PC-3 (cell line): ENCODE measurements at places on chromosomes 1 and 21. TPM values are rescaled to one million over a fixed set of nuclear protein-coding genes. Genes with fewer than 3 reads are reported as not detected.

DNA sequence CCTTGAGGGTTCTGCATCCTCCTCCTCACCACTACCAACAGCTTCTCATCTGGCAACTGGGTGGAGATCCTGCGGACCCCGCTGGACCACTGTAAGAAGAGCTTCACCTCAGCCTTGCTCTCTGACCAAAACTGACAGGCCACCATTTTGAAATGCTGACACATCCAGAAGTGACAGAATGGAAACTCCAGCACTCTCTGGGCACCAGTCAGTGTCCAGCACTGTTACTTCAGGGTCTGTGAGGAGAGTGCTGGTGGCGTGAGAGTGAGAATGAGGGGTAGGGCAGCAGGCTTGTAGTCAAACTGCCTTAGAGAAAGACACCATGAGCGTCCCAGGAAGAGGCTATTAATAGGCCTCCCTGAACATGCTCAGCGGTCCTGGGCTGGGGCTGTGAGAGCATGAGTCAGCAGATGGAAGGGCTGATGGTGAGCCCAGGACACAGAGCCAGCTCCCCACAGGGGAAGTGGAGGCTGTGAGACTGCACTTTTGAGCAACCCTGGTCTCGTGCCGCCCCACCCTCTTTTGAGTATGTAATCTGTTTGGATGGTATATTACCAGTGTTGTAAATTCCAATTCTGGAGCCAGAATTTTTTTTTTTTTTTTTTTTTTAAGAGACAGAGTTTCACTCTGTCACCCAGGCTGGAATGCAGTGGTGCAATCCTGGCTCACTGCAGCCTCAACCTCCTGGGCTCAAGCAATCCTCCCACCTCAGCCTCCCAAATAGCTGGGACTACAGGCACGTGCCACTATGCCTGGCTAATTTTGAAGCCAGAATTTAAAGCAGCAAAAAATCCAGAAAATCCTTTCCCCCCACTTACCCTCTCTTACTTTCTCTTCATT, 34.4 kb upstream of the SLC30A1 start:
- DNase-seq: peak; percentile 39

- peak; percentile 35 for DNase-seq
These were observed 12.1 kb downstream of the EPHA10 start for GRCh38 chr1:37752583-37753471.

GRCh38 chr1:6515771-6516170, 24.3 kb upstream of the PLEKHG5 start:
- no peak for DNase-seq

DNA sequence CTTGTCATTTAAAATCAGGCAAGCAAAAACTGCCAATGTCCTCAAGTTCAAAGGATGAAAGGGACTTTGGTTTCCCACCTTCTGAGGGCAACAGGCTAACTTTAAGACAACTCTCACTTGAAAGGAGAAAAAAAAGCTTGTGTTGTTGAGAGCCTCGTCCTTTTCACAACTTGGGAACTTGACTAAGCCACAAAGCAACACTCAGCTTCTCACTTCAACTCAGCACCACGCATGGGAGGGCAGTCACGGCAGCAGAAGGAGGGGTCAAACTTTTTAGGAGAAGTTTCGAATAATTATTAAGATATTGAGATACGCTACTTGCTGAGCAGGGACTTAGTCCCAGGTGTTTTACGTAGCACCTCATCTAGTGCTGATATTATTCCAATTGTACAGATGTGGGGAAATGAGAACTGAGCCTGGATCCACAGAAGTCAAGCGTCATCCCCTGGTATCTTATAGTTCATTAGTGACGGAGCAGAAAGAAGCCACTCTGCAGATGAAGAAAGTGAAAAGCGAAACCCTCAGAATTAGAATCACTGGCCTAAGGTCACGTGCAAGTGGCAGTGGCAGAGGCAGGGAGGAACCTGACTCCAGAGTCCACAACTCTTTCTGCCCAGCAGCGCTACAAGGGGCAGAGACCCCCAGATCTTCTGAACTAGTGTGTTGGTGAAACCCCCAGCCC, 83.6 kb downstream of the JAK1 start:
- DNase-seq: no peak

DNA sequence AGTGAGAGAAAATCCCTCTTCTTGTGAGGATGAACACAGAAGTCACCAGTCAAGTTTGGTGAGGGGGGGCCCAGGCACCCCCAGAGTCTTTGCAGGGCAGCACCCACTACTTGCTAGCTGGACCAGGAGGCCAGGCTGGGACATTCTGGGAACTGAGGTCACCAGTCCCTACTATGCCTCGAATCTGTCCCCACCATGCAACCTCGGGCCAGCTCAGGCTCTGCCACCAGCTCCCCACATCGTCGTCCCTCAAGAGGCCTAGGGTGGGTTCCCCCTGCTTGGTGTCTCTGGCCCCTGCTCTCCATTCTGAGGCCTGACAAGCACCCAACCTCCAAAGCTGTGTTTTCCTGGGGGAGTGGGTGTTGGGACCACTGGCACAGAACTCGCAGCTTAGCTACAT, 22.2 kb upstream of the ZNF678 start:
- no peak for DNase-seq

GRCh38 chr1:229845410-229846138, 219.5 kb downstream of the URB2 start:
- no peak for DNase-seq

CENPF gene
- total RNA-seq: 92.6 and 101 TPM in 2 replicates

OPRD1 gene
- not detected in 2 replicates for total RNA-seq

GBP7 gene
- total RNA-seq: 0.07 TPM in 1 of 2 replicates, not detected in the other
